Stimulated activated CD4-positive, alpha-beta T cell treated with anti-CD3 and anti-CD28 coated beads, Interleukin-15, amount 100 ng/mL, for 1 hour (primary cell): ENCODE measurements at places on chromosomes 4 and X.

- no peak for DNase-seq
Observed at GRCh38 chrX:13420545-13421183, 100.8 kb upstream of the ATXN3L start.

DNA sequence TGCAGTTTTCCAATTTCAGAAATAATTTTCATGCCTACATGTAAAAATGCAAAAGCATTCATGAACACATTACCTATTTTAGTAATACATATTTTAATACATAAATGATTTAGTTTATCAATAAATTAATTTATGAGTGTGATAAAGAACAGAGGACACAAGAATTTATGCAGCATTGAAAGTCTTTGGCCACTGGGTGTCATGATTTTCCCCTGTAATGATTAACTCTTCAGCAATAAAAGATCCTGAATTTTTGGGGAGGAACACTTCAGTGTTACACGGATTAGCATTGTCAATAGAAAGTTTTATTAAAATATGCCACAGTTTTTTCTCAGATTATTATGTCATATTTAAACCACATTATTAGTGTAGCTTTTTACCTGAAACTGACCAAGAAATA, 8.6 kb upstream of the VCX2 start:
- DNase-seq, result no peak

DNA sequence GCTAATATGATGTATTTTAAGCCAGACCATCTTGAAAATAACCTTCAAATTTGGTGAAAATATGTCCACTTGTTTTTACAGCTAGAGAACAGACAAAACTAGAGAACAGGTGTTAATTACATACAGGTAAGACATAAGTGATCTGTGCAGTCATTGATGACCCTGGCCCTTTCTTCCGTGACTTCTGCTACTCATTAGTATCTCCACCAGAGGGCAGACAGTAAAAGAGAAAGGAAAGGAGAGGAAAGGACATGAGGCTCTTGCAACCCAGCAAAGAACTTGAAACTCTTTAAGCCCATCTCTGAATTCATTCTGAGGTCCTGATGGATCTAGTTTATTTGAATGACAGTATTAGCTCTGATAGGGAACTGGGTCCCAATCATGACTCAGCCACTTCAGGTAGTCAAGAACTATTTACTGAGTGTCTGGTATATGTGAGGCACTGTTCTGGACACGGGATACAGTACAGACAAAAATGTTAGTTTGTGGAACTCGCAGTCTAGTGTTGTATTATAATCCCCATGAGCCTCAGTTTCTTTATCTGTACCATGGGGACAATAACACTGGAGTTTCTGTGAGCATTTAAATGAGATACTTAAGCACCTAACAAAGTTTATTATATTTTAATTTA, 121.0 kb upstream of the TEX13D start:
- DNase-seq, result no peak

DNA sequence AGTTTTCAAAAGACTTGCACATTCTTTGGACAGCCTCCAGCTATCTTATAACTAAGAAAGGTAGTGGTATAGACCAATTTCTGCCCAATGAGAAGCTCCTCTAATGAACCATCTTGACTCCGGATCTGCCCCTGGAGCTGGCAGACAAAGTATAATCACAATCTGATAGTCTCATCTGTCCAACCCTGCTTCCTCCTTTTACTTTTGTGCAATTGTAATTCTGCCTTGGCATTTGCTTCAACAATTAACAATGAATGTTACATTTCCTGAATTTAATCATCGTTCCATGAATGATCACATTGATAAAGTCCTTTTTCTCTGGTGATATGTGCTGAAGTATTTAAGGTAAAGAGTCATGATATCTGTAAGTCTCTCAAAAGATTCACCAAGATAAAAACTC, 27.8 kb downstream of the FRYL start:
- no peak for DNase-seq

DNA sequence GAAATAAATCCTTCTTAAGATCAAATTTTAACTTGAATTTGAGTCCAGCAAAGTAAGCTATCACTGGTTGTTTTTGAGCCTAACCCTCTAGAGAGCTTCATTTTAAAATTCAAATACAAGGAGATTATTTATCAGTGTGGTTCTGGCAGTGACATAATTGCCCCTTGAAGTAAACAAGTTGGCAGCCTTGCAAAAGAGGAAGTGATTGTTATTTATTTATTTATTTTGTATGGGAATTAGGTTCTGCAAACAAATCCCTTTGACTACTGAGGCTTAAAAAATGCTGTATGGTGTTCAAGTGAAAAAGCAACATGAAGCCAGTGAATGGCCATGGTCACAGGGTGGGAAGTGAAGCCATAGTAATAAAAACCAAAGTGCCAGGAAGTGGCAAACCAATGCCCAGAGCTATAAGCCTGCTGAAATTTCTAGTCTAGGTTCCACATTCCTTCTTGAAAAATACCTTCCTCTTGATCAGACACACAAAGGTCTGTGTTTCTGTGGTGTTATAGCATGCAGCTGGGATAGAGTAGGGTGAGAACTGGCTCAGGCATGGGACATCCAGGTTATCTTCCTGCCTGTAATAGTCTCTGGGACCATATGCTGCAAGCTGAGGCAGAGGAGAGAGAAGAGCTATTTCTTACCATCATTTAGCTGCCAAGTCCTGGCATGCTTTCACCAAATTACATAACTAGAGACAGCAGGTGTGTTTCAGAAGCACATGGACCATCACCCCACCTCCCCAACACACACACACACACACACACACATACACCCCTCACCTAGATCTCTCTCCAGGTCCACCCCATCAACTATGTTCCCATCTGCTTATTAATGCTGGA, 47.1 kb upstream of the TSPAN7 start:
- DNase-seq, result no peak

- DNase-seq, result no peak
Observed at GRCh38 chr4:73668782-73669201, 48.6 kb upstream of the RASSF6 start.

- DNase-seq, result no peak
Observed at GRCh38 chr4:27215220-27215826, 354.7 kb downstream of the STIM2 start.

DNA sequence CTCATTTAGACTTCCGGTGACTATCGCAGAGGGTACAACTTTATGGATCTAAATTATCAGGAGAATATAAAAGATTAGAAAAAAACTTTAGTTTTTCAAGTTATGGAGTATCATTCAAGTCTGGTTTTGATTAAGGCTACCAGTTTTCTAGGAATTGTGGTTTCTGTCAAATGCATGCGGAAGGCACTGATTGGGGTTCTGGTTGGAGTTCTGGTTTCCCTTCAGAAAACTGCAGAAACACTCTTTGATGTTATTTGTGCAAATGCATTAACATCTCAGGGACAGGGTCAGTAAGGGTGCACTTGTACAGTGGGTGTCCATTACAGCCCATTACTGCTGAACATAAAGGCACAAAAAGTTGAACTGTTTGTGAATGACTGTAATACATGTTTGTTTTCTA, 100.2 kb downstream of the LIMCH1 start:
- DNase-seq, result no peak

DNA sequence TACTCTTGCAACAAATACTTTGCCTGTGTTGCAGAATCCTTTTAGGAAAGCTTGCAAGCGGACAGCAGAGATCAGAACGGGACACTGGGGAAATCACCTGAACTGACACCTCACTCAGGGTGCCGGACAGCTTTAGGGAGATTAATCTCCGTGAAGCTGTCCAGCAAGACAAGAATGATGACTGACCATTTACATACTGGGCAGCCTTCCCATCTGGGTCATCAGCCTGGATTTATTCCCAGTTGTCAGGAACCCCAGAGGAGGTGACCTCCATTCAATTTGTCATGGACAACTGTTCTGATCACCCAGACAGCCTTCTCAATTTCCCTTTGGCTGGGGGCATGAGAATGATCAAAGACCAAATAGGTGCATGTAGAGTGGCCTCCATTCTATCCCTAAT, 93.0 kb upstream of the EGFL6 start:
- no peak for DNase-seq

DNA sequence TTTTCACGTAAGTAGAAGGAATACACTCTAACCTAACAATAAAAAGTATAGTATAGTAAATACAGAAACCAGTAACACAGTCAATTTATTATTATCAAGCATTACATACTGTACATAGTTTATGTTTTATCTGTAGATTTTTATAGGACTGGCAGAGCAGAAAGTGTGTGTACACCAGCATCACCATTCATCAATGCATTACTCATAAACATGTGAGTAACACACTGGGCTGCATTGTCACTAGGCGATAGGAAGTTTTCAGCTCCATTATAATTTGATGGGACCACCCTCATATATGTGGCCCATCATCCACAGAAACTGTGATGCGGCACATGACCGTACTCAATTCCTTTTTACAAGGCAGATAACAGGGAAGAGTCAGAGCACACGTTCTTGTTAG, 137.8 kb upstream of the RBPJ start:
- no peak for DNase-seq

- DNase-seq, result no peak
Observed at GRCh38 chr4:181650033-181650825, 593.0 kb upstream of the TENM3 start.

DNA sequence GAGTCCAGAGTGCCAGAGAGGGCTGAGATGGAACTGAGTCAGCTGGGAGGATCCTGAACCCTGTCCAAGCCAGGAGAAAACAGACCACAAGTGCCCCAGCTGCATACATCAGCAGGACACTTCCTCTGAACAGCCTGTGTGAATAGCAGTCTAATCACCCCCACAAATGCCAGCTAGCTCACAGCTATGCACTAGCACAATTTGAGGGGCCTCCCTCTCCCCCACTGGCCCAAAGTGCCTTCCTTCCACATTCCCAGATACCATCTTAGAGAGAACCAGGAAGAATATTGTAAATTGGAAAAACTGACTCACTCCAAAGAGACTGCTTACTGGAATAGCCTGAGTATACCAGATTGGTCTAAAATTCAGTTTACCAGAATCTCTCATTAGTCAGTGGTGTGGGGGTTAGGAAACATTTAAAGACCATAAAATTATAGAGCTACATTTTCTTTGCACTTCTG, 292.6 kb upstream of the KLF3 start:
- DNase-seq, result no peak

GRCh38 chr4:39900966-39901365, 76.7 kb downstream of the PDS5A start:
- no peak for DNase-seq

GRCh38 chrX:1239681-1240142, 27.3 kb upstream of the CRLF2 start:
- DNase-seq, result no peak

DNA sequence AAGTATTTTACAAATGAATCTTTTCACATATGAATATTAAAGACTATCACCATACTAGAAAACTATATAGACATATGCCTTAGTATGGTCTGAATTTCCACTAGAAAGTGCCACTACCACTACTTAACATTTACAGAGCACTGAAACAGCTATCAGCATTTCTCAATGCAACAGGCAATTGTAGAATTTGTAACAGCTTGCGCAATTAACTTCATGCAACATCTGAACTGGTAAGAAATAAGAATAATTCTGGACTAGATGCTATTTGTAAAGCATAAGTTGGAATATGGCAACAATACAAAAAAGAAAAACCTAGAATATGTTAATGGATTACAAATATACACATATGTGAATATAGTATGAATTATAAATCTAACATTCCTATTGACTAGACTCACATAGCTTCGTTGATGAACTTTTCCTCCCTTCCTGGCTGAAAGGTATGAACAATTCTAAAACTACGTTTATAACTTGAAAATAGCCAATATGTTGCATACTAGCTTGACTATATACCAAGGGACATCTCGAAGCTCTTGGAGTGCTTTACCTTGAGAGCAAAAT, 82.0 kb downstream of the ATP8A1 start:
- no peak for DNase-seq

DNA sequence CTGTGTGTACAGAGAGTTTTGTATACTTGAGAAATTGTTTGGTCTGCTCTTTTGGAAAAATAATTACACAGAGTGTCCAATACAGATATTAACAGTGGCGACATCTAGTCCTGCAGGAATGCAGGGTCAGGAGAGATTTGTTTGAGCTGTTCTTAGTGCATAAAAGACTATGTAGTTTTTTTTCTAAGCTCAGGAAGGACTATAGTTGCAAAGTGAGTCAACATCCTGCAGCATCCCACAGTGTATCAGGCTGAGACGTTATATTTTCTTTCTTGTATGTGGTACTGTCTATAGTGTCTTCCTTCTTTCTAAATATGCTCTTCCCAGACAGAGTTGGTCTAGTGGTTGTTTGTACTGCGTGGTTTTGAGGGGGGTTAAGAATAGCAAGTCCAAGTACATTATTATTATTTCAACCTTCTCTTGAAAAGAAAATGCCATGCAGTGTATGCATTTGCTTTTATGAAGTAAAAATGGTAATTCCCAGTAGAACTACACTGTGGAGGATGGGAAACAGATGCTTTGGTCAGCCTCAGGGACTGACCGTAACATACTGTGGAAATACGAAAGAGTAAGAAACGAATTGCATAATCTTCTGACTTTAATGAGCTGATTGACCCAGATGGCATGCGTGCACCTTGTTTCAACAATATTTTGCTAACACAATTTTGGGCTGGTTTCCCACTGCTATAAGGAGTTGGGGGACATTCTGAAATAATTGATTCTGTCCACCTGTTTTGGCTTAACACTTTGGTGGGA, 67.4 kb downstream of the DMP1 start:
- DNase-seq, result no peak

GRCh38 chr4:94668724-94669123, 89.0 kb upstream of the BMPR1B start:
- DNase-seq, result no peak

DNA sequence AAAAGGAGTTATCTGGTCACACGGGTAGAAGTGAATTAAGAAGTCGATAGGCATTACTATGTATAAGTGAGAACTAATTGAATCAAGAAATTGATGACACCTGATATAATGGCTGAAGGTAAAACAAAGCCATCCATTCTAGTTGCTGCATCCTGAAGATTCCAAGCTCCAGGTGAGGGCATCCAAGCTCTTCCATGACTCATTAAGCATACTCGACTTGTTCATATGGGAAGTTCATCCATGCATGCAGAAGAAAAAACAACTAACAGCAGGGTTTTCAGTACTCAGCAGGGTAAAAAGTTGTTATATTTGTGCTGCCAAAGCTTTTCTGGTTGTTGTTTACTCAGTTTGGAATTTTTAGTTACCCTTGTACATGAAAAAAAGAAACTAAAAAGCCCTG, 508.0 kb upstream of the CXorf51A start:
- DNase-seq, result no peak

DNA sequence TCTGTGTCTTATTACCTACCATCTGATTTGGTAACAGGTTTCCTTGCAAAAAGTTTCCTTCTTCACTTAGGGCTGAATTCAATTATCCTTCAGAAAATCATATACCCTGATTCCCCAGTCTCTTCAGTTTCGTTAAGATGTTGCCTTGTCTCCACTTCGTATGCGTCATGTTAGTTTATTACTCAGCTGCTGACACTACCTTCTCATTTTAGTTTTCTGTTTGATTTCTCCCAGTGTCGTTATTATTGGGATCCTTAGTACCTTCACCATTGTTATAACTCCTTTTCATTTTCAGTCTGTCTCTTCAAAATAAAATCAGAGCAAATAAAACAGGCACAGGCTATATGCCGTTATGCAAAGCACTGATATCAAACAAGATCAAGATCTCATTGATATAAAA, 87.5 kb upstream of the RBPJ start:
- DNase-seq, result no peak

- DNase-seq, result no peak
Observed at GRCh38 chr4:71268166-71268565, 70.7 kb upstream of the SLC4A4 start.

- no peak for DNase-seq
Observed at GRCh38 chr4:120215350-120215749, 148.7 kb upstream of the MAD2L1 start.

GRCh38 chr4:71711985-71712348, 71.9 kb downstream of the GC start:
- no peak for DNase-seq

GRCh38 chrX:130170752-130171445, 863 bp upstream of the RAB33A start:
- DNase-seq, result peak; percentile 19
